ENCODE measurements at places on chromosomes 12 and 14.

GRCh38 chr12:117171499-117172162 lies 18.6 kb downstream of the FBXO21 start:
- no peak for DNase-seq

DNA sequence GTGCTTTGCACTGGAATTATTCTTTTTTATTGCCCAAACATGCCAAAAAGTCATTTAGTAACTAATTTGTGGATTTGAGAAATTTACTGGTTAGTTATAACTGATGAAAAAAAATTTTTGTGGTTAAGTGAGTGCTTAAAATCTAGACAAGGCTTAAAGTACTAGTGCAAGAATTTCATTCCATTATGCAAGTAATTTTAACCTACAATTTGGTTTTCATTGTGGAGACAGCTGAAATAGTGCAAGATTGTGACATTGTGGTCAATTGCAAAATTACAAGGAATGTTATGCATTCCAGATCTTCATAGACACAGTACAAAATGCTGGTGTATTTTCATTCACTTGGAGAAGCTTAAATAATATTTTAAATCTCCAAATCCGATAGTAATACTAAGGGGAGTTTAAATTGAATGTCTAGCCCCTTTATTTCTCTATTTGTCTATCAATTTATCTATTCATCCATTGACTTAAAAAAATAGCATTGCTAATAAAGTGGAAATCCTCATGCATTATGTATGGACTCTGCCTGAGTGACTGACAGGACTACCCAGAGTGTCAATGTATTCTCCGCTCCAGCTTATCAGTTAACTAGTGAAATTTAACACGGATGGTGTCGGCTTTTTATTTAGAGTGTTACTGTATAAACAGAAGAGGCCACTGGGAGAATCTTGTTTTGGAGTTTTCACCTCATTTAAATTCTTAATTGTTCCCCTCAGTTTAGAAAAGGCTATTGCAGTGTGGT lies 125.9 kb downstream of the ALX1 start:
- no peak for DNase-seq

DNA sequence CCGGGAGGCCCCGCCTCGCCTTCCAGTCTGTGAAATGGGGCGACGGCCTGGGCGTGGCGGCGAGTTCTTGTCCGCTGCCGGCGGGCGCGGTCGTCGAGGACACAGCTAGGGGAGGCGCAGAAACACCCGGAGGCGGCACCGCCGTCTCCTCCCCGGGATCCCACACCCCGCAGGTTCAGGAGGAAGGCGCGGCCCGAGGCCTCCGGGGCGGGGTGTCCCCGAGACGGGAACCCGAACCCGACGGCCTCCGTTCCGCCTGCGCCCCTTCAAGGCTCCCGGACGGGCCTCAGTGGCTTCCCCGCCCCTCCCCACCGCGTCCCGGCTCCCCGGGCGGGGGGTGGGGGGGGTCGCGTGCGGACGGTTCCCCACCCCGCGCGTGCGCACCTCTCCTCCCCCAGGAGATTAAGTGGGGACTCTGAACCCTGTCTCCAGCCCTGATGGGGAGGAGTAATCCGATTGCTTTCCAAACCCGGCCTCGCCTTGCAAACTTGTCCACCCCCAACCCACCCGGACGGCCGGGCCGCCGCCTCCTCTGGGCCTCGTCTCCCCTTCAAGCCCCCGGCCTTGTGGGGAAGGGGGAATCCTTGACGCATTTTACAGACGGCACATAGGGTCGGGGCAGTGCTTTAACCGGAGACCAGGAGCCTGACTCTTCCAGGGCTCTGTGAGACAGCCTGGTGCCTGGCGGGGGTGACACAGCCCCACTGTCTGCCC lies 35.3 kb upstream of the ANKRD9 start:
- no peak for DNase-seq

- no peak for DNase-seq
These were observed 140.7 kb upstream of the PRICKLE1 start for GRCh38 chr12:42730291-42730690.

DNA sequence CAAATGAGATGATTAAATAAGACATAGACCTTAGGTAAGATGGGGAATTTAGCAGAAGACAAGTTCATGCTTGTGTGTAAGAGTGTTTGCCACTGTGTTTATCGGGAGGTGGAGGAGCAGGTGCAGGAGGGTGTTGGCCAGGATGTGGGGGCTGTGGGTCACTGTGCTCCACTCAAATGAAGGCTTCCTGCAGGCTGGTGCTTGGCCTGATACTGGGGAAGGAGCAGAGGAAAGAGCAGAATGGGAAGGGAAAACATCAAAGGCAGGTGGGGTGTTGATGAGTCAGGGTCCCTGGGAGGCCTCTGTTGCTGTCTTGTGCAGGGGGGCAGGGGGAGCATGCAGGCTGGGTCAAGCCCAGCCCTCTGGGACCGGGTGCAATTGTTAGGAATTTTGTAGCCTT lies 126.5 kb downstream of the TSPAN9 start:
- no peak for DNase-seq

- no peak for DNase-seq
These were observed 24.9 kb downstream of the SPTSSA start for GRCh38 chr14:34436960-34437728.

GRCh38 chr14:75127903-75128595 lies 1.2 kb upstream of the NEK9 start:
- DNase-seq, result no peak

GRCh38 chr12:112130441-112130998 lies 5.2 kb downstream of the TRAFD1 start:
- DNase-seq, result no peak

DNA sequence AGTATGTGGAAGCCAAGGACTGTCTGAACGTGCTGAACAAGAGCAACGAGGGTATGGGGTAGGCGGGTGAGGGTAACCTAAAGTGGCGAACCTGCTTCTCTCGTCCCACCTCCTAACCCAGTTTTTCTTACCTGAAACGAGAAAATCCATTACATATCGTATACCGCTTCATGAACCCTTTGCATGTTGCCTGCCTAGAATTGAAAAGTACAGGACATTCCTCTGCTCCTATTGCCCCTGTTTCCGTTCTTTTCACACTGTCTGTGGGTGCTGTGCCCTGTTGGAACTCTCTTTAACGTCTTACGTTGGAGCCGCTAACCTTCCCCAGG lies 513 bp downstream of the PFDN5 start:
- no peak for DNase-seq

DNA sequence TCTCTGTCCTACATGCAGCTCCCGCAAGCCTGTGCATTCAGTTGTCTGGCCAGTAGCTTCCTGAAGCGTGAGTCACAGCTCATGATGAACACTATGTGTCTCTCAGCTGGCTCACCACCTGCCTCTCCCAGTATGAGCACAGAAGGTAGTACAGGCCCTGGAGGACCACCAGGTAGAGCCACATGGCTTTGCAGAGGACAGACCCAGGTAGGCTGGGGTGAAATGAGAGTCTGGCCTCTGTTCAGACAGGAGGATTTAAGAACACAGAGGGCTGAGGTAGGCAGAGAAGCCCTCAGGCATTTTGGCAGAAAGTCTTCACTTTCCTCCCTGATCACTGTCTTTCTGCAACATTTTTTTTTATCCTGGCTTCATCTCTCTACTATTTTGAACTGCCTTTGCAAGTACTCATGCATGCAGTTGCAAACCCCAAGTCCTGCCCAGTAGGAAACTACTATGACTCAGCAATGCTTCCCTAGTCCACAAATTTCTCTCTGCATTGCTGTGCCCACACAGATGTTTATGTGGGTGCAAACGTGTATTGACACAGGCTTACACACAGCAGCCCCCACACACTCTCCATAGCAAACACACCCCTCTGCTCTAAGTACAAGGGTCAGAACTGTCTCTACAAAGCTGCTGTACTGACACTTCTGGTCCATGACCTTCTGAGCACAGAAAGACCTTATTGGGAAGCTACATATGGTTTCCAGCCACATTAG lies 7.2 kb upstream of the SDR9C7 start:
- no peak for DNase-seq

- DNase-seq, result peak; percentile 68
These were observed 532 bp downstream of the FKBP11 start for GRCh38 chr12:48924617-48925303.

GRCh38 chr12:62113366-62114011 lies 146.7 kb upstream of the USP15 start:
- DNase-seq, result no peak

DNA sequence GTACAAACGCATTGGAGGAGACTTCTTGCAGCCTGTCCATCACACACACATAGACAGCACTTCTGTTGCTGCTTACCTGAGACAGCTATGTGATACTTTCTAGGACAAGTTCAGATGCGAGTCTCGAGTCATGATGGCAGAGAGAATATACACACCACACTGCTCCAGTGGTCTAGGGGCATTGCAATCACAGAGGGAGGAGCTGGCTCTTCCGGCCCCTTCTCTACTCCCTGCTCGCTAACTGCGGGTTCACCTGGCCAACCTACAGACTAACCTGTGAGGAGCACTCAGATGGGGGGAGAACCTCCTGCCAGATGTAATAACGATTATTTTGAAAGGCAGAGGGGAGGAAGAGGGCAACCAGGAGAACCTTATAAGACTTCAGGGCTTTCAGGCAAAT lies 30.7 kb downstream of the EMP1 start:
- no peak for DNase-seq

GRCh38 chr12:51028126-51028812 lies 2.1 kb upstream of the SLC11A2 start:
- peak; percentile 20 for DNase-seq

DNA sequence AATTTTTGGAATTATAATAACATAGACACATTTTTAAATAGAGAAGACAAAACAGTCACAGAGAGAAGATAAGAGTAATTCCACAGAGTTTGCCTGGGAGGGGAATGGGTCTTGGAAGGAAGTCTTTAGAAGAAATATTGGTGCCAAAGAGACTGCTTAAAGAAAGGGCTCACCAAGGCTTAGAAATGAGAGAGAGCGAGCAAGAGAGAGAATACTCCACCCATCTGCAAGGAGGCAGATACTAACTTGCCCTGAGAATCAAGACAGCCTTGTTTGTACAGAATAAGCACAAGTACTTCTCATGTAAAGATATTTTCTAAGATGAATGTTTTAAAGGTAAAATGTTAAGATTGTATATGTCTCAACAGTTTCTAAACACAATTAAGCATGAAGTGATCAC lies 165.5 kb downstream of the SLC38A4 start:
- DNase-seq, result no peak

GRCh38 chr12:123946152-123946515 lies 26.5 kb downstream of the CCDC92 start:
- DNase-seq, result no peak

DNA sequence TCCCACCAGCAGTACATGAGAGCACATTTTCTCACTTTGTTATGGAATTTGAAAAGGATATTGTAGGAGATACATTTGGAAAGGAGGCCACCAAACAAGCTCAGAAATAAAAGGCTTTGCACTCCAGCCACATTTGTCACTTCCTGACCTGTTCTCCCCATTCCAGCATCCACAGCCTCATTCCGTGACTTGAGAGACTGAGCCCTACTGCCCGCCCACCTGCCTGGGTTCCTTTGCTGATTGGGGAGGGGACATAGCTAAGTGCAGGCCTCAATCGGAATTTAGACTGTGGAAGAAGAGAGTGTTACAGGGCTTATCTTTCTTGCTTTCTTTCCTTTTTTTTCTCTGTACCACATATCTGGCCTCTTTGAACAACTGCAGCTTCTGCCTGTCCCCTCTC lies 735.4 kb upstream of the TMEM132C start:
- DNase-seq, result no peak

DNA sequence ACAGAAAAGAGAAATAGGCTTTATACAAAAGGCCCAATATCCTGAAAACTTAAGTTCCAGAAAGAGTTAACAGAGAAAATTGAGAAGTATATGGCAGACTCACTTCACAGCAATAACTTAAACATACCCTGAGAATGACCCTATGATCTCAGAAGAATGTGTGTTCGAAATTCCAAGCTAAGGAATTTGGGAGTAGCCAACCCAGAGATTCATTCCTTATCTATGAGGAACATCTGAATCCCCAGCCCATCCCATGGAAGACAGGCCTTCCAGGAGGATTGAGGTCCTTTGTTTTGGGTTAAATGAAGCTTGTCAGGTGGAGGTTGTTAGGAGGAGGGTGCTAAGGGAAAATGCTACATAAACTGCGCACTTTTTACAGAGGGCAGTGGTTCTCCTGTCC lies 7.5 kb upstream of the SAV1 start:
- no peak for DNase-seq

- no peak for DNase-seq
These were observed 1850.6 kb upstream of the SEL1L start for GRCh38 chr14:83384253-83384652.

DNA sequence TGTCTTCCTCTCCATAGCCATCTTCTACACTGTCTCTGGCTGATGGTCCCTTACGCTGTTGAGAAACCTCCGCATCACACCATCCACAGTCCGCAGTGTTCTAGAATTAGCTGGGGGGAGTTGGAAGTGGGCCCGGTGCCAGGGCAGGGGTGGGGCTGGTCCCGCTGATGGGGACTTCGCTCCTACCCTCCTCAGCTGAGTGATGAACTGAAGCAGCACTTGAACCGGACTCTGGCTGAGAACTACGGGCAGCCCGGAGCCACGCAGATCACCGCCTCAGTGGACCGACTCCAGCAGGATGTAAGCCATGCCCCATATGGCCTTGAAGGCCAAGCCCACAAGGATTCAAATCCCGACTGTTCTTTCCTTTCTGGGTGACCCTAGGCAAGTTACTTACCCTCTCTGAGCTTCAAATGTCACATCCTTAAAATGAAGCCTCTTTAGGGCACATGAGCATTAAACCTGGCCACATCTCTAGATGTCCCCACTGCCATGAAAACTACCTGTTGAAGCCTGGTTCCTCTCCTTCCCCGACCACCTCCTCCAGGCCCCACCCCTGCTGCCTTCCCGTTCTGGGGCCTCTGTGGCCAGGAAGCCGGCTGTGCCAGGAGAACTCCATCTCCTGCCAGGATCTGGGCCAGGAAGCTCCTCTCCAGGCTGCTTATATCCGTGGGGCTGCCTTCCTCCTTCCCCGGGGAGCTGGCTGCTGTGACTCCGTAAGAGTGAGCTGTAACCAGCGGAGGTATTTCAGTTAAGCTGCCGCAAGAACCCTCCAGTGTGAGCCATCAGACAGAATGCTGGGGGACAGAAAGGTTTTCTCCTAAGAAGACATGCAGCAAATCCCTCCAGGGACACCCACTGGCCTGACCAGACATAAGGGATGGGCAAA lies 53.1 kb downstream of the TSPAN11 start:
- no peak for DNase-seq

GRCh38 chr12:2797721-2798418 lies 3.1 kb downstream of the FKBP4 start:
- no peak for DNase-seq

- DNase-seq, result no peak
These were observed 201.1 kb upstream of the ATP2B1 start for GRCh38 chr12:89909753-89910152.

DNA sequence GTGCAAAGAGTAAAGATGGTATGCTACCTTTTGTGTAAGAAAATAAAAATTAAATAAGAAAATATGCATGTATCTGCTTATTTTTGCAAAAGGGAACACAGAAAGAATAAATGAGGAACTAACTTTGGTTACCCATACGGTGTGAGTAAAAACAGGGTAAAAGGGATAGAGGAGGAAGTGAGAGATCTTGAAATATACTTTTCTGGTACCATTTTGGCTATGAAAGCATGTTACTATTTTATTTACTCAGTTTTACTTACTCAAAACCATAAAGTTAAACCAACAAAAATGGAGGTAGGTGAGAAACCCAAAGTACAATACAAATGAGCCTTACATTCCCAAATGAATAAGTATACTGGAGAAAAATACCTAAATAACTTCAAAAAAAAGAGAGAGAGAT lies 122.0 kb upstream of the EGLN3 start:
- no peak for DNase-seq

Data from spinal cord (tissue), 10 donors.